ENCODE measurements at places on chromosomes 7 and 10.

DNA sequence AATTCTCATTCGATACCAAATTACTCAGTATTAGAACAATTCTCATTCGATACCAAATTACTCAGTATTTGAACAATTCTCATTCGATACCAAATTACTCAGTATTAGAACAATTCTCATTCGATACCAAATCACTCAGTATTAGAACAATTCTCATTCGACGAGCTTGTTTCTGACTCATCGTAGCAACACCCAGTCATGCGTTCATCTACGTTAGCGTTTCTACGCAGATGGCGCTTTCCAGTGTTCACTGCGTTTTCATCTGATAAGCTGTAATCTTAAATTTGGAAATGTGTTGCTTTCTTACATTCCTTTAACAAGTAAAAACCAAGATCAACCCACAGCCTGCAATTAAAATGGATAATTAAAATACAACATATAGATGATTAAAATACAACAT, 276.3 kb downstream of the ZMYND11 start:
- no peak for DNase-seq

GRCh38 chr7:103065667-103066066, 8.9 kb downstream of the FBXL13 start:
- no peak for DNase-seq

DNA sequence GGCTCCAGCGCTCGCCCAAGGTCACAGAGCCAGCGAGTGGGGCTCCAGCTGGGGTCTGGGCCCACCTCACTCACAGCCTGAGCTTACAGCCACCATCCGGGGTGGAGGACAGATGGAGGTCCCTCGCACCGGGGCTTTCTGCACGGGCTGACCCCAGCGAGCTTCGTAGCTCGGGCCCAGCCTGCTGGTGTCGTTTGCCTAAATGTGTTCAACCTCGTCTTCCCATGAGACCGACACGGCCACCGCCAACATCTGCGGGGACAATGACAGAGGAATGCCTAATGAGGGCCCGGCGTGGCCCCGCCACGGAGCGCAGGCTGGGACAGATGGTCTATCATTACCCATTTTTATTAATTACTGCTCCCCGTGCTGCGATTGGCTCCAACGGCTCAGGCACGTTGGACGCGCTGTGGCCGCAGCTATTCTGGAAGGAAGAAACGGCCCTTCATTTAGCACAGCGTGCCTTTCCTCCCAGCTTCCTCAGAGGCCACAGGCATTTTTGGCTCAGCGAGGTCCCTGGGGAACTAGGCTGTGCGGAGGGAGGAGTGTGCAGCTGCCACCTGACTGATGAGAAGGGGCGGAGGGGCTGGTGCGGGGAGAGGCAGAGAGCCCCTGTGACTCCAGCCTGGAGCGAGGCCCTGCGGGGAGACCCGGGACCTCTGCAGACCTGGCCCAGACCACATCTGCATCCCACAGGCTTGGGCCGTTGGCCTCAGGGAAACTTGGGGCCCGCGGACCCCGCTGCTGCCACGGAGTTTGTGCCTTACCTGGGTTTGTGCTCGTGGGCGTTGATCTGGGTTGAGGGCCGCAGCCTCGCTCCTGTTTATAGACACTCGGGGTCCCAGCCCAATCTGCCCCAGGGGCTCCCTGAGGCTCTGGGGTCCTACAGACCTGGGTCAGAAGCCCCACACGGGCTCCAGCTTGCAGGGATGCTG, 22.9 kb upstream of the ELFN1 start:
- DNase-seq, result no peak

DNA sequence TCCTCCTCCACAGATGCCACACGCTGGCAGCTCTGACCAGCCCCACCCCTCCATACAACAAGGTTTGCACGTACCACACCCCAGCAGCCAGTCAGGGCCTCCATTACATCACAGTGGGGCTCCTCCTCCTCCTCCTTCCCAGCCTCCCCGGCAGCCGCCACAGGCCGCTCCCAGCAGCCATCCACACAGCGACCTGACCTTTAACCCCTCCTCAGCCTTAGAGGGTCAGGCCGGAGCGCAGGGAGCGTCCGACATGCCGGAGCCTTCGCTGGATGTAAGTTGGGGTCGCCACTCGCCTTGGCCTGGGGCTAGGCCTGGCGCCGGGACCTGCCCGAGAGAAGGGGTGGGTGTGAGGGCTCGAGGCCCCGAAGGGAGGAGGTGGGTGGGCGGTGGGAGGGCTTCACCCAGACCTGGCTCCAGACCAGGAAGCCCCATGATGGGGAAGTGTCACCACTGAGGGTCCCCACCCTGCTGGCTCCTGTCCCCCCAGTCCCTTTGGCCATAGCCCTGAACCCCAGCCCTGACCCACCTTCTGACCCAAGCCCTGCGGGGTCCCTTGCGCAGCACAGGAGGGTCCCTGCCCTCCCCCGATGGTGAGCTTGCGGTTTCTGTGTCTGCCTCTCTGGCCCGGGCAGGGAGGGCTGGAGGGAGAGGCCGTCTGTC, 36.2 kb upstream of the PPIF start:
- DNase-seq, result no peak

GRCh38 chr10:51079766-51080165, 5.5 kb downstream of the PRKG1 start:
- DNase-seq, result no peak

DNA sequence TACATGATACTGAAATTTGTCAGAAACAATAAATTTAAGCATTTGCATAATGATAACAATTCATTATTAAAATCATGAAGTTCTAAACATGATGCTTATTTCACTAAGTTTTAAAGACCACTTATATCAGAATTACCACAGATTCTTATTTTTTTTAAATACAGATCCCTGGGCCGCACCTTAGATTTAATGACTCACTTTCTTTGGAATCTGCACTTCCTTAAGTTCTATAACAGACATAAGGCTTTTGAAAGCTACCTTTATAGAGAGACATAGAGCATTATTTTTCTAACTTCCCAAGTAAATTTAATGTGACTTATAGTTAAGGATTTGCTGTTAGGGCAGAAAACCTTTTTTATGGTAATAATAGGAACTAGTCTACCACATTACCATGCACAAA, 214.9 kb downstream of the IPMK start:
- no peak for DNase-seq

DNA sequence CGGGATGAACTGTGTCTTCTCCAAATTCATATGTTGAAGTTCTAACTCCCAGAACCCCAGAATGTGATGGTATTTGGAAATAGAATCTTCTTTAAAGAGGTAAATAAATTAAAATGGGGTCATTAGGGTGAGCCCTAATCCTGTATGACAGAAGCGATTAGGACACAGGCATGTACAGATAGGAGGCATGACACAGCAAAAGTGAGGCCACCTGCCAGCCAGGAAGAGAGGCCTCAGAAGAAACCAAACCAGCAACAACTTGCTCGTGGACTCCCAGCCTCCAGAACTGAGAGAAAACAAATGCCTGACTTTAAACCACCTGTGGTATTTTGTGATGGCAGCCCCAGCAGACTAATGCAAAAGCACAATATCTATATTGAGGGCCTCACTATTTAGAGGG, 214.3 kb downstream of the NEBL start:
- no peak for DNase-seq

DNA sequence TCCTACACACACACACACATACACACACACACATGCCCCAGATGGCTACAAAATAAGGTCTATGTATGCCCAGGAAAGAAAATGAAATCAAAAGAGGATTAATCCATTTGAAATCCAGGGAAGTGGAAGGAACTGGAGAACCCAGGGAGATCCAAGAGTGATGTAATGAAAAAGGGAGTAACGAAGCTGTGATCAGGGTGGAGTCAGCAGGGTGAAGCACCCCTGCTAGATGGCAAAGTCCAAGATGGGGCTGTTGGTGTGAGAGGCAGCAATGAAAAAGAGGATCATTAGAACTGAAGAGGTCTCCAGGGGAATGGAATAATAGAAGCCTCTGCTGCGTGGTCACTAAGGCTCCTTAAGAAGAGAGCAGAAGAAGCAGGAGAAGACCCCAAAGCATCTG, 43.6 kb upstream of the IL6 start:
- DNase-seq, result no peak

DNA sequence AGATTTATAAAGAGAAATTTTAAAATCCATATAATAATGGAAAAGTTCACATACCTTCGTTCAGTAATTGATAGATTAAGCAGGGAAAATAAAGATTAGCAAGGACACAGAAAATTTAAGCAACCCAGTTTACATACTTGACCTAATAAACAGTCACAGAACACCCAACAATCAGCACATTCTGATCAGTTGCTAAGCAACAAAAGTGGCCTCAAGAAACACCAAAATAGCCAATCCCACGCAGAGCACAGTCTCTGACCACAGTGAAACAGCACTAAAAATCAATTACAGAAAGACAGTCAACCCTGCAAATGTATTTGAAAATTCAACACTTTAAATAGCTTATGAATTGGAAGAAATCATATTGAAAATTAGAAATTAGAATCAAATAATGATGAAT, 39.3 kb upstream of the DRGX start:
- DNase-seq, result no peak

DNA sequence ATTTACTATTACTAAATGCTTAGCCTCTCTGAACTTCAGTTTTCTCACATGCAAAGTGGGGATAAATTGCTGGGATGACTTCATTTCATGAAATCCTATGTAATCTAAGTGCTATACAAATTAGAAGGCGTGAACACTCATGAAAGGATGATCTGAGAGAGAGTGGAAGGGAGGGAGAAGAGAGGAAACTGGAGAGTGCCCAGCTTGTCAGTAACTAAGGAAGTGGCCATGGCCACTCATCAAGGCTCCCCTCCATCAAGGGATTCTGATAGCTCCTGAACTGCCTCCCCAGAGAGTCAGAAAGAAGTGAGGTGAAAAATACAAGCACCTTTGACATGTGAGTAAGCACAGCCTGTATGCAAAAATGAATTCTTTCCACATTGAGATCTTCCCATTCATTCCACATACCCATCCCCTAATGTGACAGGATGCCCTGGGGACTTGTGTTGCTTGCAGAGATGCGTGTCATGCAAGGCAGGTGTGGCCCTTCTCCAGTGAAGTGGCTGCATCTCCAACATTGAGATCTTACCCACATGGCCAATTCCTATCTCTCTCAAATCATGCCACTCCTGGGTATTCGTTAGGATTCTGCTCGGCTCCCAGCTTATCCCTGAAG, 76.5 kb upstream of the ITPRID1 start:
- DNase-seq, result no peak

DNA sequence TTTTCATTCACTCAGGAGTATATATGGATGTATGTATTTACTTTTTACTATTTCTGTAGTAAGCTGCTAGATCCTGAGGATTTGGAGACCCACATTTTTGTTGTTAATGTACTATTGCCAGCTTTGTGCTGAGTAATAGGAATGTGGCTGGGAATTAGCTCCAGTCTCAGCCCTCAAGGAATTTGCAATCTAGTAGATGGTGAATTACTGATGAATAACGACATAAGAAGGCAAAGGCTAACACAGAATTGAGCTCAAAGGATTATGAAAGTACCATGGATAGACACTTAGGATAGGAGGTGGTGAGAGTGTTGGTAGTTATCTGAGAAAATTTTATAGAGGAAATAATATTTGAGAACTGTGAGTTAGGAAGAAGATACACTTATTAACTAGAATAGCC, 19.9 kb downstream of the CASD1 start:
- DNase-seq, result no peak

GRCh38 chr7:151091431-151091830, 5.2 kb downstream of the AGAP3 start:
- DNase-seq, result no peak

DNA sequence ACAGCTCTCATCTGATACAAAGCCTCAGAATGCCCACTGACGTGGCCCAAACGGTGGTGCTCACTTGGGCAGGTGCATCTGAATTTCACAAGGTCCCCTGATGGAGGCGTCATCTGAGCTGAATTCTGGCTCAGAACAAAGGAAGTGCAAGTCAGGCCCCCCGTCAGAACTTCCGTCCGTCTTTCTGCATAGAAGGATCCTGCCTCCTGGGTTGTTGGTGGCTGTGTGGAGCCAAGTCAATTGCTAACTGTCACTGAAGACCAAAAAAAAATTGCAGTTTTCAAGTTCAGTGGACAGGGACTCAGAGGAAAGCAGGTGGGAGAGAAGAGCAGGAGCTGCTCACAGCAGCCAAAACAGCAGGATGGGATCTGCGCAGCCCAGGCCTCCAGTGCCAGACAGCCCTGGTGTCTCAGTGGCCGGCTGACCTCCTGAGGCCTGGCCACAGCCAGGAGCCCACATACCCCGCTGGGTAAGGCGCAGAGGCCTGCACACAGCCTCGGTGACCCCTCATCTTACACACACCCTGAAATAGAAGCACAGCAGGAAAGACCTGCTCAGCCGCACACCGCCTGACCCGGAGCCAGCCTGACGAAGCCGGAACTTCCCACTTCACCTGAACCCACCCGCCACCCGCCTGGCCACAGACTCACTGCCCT, 49.4 kb downstream of the PYROXD2 start:
- DNase-seq, result no peak

- DNase-seq, result no peak
These were observed 2.1 kb upstream of the PPIA start for GRCh38 chr7:44794331-44794730.

- no peak for DNase-seq
These were observed 1.6 kb downstream of the BEND7 start for GRCh38 chr10:13526948-13527863.

- DNase-seq, result no peak
These were observed 116.4 kb upstream of the ITGB1 start for GRCh38 chr10:33074443-33074842.

DNA sequence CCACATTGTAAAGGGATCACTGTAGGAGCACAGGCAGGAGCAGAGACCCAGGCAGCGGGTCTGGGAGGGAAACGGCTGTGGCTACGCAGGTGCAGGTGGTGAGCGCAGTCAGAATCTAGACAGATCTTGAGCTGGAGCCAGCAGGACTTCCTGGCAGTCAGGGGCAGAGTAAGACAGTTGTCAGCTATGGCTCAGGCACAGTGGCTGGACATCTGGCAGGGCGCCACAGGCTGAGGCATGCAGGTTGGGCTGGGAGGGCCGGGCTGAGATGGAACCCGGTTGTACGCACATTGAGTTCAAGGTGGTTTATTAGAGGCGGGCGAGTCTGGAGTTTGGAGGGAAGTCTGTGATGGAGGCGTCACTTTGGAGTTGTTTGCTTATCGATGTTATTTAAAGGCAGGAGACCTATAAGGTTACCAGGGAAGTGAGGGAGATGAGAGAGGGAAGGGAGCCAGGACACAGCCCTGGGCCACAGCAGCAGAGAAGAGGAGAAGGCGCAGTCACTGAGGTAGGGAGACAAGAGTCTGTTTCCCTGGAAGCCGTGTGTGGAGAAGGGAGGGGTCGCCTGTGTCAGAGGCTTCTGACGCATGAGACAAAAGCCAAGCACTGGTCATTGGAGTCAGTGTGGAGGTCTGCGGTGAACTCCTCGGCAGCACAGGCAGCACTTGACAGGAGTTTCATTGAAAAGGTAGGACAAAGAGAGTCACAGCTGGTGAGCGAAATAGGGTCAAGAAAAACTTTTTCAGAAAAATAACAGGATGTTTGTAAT, 73.8 kb downstream of the LANCL2 start:
- DNase-seq, result no peak

GRCh38 chr10:52279546-52279945, 34.5 kb upstream of the DKK1 start:
- DNase-seq, result no peak

DNA sequence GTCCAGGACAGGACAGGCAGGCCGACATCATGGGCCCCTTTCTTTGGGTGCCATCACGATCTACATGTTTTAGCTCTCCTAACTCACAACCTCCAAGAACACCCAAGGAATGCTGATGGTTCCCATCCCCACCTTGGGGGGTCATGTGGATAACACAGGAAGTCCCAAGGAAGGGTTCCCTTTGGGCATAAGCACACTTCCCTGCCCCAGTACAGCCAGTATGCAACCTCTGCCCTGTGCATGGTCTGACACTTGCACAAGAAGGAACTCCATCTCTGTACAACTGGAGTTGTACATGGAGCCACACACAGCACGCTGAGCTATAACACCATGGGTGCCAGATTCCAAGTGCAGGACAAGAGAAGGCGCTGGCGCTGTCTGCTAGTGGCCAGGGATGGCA, 11.0 kb downstream of the MAT1A start:
- DNase-seq, result no peak

All from stimulated activated CD4-positive, alpha-beta T cell treated with anti-CD3 and anti-CD28 coated beads, Interleukin-1b, Interleukin-23, amount 100 ng/mL, for 4 hours (primary cell).